ENCODE measurements at places on chromosomes 12 and 14. TPM values are rescaled to one million over a fixed set of nuclear protein-coding genes. Genes with fewer than 3 reads are reported as not detected.

RHOJ gene
- total RNA-seq, result not detected

EMP1 gene
- not detected for total RNA-seq

DACT1 gene
- 0.11 TPM for total RNA-seq

TAS2R31 gene
- 9.5 TPM for total RNA-seq

BCL2L14 gene
- not detected for total RNA-seq

NTF3 gene
- not detected for total RNA-seq

NRIP2 gene
- not detected for total RNA-seq

- DNase-seq, result peak; percentile 40
These were observed 14.5 kb downstream of the CBX5 start for GRCh38 chr12:54265364-54265812.

DNA sequence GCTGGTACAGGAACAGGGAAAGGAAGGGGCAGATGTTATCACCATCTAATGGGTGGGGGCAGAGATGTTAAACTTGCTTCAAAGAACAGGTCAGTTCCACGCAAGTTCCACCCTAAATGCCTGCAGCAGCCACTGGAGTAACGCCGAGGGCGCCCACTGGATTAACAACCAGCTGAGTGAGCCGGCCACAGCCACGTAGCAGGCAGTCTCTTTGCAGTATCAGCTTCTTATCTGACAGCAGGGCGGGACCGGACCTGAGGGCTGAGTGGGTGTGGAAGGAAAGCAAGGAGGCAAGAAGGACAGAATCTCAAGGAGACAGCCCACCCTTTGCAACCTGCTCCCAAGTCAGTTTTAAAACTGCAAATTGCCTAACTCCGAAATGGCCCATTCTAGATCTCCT is 38.4 kb upstream of the FOXN3 start:
- DNase-seq, result no peak

DNA sequence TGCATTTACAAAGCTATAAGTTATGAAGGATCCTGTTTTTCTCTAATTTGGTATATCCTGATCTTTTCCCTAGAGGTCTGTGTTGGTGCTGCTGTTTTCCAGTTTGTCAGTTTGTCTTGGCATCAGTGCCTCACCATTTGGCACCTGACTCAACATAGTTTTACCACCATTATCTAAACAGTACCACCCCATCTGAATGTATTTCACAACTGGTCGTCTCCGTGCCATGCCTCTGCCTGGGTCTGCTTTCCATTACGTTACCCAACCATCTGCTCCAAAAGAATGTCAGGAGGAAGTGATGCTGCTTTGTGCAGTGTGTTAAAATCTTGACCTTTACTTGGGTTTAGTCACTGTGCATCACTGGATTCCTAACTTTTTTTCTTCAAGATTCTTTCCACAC is 129.3 kb upstream of the RASSF8 start:
- DNase-seq, result no peak

DNA sequence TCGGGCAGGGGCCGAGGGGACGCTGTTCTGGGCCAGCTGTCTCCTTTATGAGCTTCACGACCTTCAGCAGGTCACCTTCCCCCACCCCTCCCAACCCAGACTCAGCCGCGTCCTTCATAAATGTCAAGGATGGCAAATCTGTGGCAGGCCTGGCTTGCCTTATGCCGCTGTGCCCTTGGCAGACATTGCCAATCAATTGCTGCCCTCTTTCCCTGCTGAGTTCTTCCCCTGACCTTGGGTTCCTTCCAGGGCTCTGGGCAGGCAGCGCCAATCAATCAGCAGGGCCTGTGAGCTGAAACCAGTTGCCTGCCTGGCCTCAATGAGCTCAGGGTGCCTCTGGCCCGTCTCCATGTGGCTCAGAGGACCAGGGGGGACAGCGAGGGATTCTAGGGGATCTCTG is 7.7 kb downstream of the FAM222A start:
- DNase-seq, result no peak

DNA sequence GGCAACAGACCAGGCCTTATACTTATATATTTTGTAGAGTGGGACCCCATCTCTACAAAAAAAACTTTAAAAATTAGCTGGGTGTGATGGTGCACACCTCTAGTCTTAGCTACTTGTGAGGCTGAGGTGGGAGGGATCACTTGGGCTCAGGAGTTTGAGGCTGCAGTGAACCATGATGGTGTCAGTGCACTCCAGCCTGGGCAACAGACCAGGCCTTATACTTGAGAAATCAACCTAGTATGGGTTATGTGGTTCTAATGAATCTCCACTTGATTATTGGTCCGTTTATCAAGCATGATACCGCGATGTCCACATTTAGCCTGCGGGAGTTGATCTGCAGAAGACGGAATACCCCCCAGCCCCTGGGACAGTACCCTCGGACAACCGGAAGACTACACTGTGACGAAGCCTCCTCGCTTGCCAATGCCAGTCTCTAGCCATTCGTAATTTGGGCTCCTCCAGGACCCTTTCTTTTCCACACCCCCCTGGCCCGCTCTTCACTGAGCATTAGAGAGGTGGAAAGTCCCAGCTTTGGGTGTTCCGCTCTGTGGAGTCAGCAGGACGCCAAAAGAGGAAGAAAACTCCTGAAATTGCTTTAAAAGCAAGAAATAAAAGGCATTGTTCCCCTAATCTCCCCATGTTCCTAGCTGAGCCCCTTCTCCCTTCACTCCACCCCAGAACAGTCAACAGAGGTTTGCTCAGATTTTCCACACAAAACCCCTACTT is 19.4 kb downstream of the LTBP2 start:
- DNase-seq, result no peak

DNA sequence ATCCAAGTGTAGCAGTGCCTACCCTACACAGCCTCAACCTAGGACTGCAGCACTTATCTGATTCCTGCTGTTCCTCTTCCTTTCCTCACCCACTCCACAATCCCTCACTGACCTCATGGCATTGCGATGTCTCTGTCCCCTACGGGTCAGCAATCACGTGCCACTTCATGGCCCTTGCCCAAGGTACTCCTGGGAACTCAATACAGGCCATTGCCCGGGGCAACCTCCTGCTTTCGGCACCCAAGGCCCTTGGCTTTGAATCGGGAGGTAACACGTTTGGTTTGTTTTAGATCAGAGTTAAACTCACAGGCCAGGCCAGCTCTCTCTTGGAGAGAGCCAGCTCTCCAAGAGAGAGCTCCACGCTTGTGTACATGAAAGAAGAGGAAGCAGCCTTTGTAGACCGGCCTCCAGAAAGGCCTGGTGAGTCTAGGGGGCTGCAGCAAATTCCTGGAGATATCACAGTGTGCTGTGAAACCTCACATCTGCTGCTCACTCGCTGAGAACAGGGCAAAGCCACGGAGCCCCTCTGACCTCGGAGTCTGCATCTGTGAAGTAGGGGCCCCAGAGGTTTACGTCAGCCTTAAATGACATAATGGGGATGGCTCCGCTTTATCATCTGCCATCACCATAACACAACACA is 12.2 kb downstream of the CLMN start:
- no peak for DNase-seq

DNA sequence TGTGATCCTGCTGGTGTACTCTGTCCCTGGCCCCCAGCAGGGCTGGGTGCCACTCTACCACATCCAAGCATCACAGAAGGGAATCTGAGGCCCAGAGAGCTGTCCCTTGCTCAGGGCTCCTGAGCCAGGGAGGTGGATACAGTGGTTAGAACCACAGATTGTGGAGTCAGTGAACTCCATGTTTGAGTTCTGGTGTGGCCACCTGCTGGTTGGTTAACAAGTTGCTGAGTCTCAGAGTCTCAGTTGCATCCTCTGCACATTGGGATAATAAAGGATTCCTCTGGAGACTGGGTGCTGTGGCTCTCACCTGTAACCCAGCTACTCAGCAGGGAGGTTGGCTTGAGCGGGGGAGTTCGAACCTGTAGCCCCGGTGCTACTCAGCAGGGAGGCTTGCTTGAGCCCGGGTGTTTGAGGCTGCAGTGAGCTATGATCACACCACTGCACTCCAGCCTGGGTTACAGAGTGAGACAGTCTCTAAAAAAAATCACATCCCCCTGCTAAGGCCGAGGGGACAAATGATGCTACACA is 39.4 kb downstream of the MVK start:
- peak; percentile 56 for DNase-seq

GRCh38 chr12:116262741-116263140 is 14.8 kb downstream of the MED13L start:
- no peak for DNase-seq

- no peak for DNase-seq
These were observed 19.6 kb downstream of the MLXIP start for GRCh38 chr12:122097927-122098756.

GRCh38 chr12:115872919-115873357 is 404.6 kb downstream of the MED13L start:
- no peak for DNase-seq

DNA sequence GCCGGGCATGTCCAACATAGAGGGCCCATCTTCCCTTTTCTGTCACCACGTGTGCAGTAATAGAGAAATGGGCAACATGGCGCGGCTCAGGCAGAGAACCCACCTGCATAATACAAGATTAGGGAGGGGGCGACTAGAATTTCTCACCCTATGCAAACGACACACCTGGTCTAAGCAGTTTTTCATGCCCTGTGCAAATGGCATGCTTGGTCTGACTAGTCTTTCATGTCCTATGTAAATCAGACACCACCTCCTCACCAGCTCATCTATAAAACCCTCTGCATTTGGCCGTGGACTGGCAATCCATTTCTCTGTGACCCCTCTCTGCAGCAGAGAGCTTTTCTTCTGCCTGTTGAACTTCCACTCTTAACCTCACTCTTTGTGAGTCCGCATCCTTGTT is 180.2 kb upstream of the PZP start:
- DNase-seq, result peak; percentile 58

- no peak for DNase-seq
These were observed 377.7 kb downstream of the NUAK1 start for GRCh38 chr12:105761075-105761474.

DNA sequence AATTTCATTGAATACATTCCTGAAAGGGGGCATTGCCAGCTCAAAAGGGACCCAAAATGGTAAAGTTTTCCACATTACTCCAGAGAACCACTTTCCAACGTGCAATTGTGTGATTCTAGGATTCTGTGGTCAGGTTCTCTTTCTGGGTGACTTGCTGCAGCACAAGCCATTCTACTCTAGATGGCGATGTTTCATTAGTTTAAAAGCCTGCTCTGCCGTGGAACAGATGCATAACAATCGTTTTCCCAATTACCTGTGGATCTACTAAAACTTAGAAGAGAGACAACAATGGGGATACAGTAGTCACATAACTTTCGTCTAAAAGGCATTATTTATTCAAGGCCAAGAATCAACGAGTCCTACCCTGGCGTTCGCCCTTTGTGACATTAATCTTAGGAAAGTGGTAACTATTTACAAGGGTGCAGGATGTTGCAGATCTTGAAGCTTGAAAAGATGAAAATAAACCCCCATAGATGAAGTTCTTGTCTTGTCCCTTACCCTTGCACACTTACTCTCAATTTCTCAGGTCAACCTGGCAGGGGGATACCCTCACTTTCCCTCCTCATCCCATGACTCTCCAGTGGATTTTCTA is 400.9 kb downstream of the SNAPC1 start:
- peak; percentile 82 for DNase-seq

DNA sequence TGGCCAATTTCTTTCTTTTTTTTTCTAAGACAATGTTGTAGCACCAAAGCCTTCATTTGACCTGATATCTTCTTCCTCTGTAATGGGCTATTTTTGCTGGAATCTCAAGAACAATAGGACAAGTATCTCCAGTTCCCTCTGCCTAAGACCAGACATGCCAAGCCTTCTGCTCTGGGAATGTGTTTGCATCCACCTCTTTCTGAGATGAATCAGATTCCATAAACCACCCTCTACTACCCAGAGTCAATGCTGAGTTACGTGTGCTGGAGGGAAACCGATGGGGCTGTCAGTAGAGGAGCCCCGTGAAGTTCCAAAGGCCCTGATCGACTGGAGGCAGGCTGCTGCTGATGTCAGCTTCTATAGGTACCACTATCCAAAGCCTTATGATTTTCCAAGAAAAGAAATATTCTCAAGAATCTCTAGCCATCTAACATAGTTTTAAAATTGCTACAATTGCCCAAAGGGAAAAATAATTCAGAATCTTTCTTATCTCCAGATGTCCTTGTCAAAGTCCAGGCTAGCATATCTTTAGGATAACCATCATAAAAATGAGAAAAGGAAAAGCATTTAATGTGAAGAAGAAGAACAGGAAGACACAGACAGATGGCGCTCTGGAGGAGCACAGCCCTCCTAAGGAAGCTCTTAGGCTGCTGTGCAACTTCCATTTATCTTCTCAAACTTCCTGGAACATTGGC is 101.9 kb downstream of the SLC8A3 start:
- peak; percentile 77 for DNase-seq

- DNase-seq, result no peak
These were observed 193.9 kb upstream of the OR4E1 start for GRCh38 chr14:21867541-21867940.

- no peak for DNase-seq
These were observed 191.4 kb downstream of the KTN1 start for GRCh38 chr14:55771242-55771981.

All from Karpas-422 (cell line).